SK-MEL-5 (cell line): ENCODE measurements at places on chromosomes 1 and 21. TPM values are rescaled to one million over a fixed set of nuclear protein-coding genes. Genes with fewer than 3 reads are reported as not detected.

Gene NBPF20
- 2.0 and 2.8 TPM in 2 replicates for total RNA-seq

Gene GUCA2B
- total RNA-seq = not detected in 2 replicates

Gene TSPEAR
- not detected in 2 replicates for total RNA-seq

- DNase-seq = no peak
Observed at GRCh38 chr1:117919376-117919775, 10.0 kb downstream of the GDAP2 start.

Gene NHLH1
- total RNA-seq = not detected in 2 replicates

DNA sequence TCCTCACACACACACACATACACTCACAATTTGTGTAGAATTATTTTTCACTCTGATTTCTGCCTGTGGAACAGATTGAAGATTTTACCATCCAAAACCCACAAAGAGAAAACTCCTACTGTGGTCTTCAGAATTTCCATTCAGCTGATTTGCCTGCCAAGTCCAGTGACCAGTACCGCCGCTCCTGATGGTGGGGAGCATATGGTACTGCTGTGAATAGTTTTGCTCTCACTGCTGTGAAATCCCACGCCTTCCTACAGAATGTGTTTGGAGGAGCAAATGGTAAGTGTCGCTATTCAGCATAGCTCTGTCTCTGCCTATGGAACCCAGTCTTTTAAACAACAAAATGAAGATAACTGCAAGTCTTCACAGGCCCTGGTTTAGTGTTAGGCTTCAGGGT is 629.5 kb downstream of the LMO4 start:
- no peak for DNase-seq

GRCh38 chr1:166900987-166901386 is 24.9 kb upstream of the TADA1 start:
- DNase-seq = no peak

DNA sequence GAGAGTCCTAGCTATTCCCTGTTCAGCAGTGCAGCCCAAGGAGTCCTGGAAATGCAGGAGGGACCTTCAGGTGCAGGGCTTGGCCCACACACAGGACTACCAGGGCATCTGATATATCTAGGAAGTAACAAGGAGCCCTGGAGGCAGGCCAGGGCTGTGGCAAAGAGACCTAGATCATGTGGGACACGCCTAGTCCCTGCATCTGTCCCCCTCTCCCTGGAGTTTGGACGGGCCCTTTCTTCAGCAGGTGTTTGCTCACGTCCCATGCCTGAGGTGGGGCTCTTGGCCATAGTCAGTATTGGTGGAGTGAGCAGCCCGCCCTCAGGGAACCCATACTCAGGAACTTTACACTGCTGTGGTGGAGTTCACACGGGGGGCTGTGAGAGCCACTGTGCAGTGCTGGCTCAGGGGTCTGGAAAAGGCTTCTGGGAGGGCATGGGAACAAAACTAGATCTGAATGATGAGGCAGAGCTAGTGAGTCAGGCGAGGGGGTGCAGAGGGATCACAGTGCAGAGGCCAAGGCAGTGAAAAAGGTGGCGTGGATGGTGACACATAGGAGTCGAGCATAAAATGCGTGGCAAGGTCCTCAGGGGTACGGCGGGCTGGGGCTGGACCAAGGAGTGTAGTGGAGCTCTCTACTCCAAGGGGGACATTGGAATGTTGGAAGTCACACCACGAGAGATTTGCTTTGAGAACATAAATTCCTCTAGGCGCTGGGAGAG is 25.6 kb downstream of the TMEM53 start:
- DNase-seq = no peak

DNA sequence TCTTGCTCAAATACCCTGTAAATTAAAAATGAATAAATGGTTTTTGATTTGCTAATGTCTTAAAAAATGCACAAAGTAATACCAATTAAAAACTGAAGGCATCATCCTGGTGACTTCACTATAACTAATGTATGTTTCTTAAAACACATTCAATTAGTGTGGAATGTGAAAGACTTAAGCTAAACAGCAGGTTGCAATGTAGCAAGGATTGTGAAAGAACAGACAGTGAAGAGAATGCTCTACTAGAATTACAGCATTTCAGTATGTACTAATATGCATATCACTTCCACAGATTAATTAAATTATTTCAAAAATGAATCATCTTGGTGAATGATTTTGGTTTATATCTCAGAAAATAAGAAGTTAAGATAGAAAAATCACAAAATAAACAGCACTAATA is 56.4 kb downstream of the LHX4 start:
- DNase-seq = no peak

GRCh38 chr1:115463347-115463746 is 125.3 kb upstream of the NGF start:
- no peak for DNase-seq

- no peak for DNase-seq
Observed at GRCh38 chr1:34770891-34771504, 10.0 kb upstream of the GJB3 start.

Gene FMO5
- 0.98 and 1.4 TPM in 2 replicates for total RNA-seq

- DNase-seq = no peak
Observed at GRCh38 chr1:214044438-214045214, 56.9 kb downstream of the PROX1 start.
